Mesenteric fat pad (tissue), 1 donor: ENCODE measurements at places on chromosomes 16 and 17. TPM values are rescaled to one million over a fixed set of nuclear protein-coding genes. Genes with fewer than 3 reads are reported as not detected.

GRCh38 chr17:55005520-55005919 is 37.0 kb downstream of the STXBP4 start:
- DNase-seq: no peak

DNA sequence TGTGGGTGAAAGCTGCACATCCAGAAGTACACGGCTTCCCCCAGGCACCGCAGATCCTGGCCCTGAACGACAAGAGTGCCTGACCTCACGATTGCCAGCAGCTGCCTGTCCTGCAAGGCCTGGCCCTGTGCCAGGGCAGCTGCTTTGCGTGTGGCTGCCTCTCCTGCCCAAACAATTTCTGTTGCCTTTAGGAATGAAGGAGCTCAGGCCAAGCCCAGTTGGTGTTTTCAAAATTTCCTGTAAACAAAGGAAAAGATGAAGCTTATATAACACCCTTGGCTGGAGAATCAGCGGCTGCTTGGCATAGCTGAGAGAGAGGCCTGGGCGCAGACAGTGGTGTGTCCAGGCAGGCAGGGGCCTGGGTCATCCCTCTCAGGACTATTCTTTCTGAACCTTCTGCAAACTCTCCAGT is 11.7 kb upstream of the SLC47A2 start:
- no peak for DNase-seq

- no peak for DNase-seq
Observed at GRCh38 chr17:44105483-44105882, 18.0 kb downstream of the HDAC5 start.

- DNase-seq: no peak
Observed at GRCh38 chr17:79840989-79841286, 1.7 kb upstream of the CBX4 start.

The ZP2 gene
- not detected for total RNA-seq
